Stimulated activated CD4-positive, alpha-beta T cell treated with anti-CD3 and anti-CD28 coated beads, Interleukin-12 subunit alpha, Interleukin-12 subunit beta, amount 100 ng/mL, for 48 hours (primary cell): ENCODE measurements at places on chromosomes 16 and 17.

DNA sequence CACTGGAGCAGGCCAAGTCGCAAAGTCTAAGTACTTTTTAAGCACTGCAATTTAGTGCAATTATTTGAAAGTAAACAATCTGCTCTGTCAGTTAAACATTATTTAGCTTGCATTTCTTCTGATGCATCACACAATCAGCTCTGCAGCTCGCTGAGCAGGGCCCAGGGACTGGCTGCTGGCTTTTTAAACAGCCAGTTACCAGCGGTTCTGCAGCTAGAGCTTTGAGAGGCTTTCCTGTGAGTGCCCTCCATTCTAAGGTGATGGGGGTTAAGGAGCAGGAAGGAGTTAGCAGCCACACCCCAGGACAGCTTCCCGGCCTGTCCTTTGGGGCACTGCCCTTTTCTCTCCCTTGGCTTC lies 154.3 kb downstream of the SALL1 start:
- DNase-seq: no peak

- DNase-seq: peak; percentile 47
These were observed at the start of gene CYB561 for GRCh38 chr17:63445954-63446752. Gene CYB561 (minus strand): TSS chr17:63446306. CDS start chr17:63437547, 8,759 bp downstream.

- DNase-seq: no peak
These were observed 58.3 kb downstream of the NTN1 start for GRCh38 chr17:9079461-9080103.

- DNase-seq: no peak
These were observed 1.8 kb downstream of the CACNB1 start for GRCh38 chr17:39195568-39196160.

- DNase-seq: no peak
These were observed 83.9 kb upstream of the IRX5 start for GRCh38 chr16:54846766-54847165.

DNA sequence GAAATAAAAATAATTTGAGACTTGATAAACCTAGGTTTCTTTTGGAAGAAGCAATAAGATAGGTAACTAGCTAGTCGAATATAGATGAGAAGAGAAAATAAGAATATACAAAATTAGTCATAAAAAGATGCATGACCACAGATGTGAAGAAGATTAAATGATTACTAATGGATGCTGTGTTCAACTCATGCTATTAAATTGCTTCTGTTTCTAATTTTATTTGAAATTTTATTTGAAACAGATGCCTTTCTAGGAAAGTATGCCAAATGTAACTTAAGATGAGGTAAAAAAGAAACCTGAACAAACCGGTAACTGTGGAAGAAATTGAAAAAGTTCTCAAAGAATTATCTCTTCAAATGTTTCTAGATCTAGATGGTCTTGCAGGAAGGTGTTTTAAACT lies 91.6 kb downstream of the OR1D5 start:
- DNase-seq: no peak

- no peak for DNase-seq
These were observed 1.8 kb downstream of the ATP2A3 start for GRCh38 chr17:3962217-3962964.

GRCh38 chr17:78226759-78227454 lies 4.5 kb upstream of the TMEM235 start:
- DNase-seq: no peak

DNA sequence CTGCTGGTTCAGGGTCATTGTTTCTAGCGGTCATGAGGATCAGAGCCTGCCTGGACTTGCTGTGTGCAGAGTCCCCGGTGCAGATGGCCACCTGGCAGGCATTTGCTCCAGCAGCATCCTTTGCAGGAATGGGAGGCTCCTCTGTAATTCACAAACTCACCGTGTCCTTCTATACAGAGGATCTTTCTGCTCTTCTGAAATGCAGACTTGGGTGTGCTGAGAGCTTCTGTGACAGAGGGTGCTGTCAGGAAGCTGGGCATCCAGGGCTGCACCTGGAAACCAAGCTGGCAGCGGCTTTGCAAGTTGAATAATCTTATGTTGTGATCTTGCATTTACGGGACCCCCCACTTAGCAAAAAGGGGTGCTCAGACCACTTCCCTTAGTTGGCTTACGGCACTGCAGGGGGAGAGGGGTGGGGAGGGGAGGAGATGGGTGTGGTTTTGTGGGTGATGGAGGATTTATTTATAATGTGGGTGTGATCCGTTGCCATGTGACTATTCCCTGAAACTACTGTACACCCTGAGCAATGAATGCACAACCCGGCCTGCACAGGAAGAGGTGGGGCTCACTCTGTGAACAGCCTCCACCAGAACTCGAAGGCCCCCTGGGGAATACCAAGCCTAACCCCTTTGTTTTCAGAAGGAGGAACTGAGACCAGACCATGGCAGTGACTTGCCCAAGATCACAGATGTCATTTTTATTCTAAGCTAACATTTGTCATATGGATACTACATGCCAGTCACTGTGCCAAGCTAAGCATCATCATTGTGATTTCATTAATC lies 178.3 kb downstream of the PRKCB start:
- peak; percentile 37 for DNase-seq

GRCh38 chr17:45981306-45981705 lies 17.7 kb upstream of the STH start:
- no peak for DNase-seq

DNA sequence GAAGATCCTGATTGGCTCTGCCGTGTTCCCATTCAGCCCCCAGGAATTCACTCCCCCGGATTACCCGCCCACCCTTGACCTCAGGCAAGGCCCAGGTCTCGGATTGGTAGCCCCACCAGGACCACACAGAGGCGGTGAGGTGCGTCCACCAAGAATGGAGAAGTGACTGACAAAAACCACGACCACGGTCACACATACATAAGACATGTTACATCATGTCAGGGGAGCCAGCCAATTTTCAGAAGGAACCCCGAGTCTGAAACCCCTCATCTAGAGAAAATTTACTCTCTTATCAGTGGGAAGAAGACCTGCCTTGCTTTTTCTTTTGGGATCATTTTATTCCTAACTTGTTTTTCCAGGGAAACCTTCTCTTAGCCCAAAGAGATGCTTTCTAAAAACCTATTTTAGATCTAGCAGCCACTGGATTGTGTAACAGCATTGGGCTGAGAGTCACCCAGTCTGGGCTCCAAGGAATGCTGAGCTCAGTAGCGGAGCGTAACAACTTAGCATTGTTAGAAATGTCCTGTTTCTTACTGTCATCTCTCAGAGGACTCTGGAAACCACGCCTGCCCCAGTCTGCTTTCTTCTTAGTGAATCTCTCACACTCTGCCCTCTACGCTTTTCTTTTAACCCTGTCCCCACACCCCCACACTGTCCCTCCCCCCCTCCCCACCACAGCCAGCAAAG lies 164.1 kb downstream of the CMIP start:
- no peak for DNase-seq

DNA sequence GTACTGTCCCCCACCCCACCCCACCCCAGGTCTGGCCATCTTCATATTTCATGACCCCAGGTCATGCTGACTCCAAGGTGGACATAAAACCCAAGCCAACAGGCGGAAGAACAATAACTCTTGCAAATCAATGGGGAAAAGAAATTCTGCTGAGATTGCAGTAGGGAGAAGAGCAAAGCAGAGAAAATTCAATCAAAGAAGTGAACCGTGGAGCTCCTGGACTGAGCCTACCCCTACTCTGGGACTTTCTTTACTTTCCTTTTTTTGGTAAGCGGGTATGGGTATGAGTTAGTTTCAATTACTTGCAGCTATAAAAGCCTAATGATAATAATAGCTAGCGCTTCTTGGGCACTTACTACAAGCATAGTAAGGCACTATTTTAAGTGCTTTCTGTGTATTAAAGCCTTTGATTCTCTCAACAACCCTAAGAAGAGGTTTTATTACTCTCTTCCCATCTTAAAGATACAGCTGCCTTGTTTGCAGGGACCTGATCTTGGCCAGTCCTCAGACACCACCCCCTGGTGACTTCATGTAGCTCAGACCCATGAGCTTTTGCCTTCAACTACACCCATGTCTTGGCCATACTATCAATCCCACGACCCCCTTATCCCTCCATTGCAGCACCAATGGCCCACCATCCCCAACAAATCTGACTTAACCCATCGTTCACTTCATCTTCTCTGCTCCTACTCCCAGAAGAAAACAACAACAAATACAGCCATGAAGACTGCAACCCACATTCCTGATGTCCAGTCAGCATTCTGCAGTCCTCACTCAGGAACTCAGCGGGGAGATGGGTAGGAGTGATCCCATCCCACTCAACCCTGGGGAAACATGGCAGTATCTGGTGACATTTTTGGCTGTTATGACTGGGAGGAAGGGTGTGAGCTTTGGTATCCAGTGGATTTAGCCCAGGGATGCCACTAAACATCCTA lies 4.4 kb downstream of the GGA2 start:
- DNase-seq: no peak
